ENCODE measurements at places on chromosomes 16 and 17.

- no peak for DNase-seq
Measured at GRCh38 chr17:56678249-56679114, 85.0 kb downstream of the NOG start.

- no peak for DNase-seq
Measured at GRCh38 chr17:70205401-70205800, 36.1 kb downstream of the KCNJ2 start.

- no peak for DNase-seq
Measured at GRCh38 chr16:67111951-67112444, 2.3 kb downstream of the PHAF1 start.

- DNase-seq = no peak
Measured at GRCh38 chr16:28526201-28527099, 12.3 kb downstream of the NUPR1 start.

- DNase-seq = no peak
Measured at GRCh38 chr17:80263253-80264204, 2.9 kb downstream of the RNF213 start.

DNA sequence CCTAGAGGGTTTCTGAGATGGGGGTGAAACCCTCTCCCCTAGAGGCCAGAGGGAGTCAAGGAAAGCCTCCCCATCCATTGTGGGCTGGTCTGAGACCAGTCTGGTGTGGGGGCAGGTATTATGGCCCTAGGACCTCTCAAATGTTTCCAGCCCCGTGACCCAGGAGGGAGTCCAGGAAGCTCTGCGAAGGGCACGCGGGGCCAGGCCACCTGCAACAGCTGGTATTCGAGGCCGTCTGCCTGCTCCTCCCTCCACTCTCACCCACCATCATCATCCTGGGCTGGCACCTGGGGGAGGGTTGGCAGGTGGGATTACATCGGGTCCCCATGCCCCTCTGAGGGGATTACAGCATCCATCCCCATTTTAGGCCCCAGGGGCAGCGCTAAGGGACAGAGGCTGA is 38.1 kb upstream of the DLX4 start:
- DNase-seq = no peak

- no peak for DNase-seq
Measured at GRCh38 chr17:57810721-57811637, 38.9 kb downstream of the MRPS23 start.

- no peak for DNase-seq
Measured at GRCh38 chr16:29962344-29962994, 590 bp downstream of the TMEM219 start.

DNA sequence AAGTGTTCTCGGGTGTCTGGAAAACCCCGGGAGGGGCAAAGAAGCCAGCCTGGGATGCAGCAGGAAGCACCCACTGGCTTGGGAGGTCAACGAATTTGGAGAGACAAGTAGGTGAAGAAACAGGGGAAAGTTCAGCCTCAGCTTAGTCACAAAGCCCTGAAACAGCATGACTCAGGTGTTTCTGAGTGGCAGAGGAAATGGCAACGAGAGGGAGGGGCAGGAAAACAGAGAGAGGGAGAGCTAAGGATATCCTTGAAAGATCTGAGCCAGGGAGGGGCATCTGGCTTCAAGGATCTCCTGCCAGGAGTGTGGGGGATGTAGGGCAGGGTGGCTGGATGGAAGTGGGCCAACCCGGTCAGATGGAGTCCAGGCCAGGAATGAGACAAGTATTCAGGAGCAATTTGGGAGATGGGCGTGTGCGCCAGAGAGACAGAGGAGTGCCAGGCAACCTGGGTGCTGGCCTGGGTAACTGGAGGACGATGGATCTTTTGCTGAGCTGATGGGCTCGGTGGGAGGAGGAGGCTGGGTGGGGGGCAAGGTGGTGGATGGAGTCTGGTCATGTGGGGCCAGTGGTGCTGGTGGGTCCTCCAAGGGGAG is 27.2 kb downstream of the ABCC3 start:
- DNase-seq = no peak

DNA sequence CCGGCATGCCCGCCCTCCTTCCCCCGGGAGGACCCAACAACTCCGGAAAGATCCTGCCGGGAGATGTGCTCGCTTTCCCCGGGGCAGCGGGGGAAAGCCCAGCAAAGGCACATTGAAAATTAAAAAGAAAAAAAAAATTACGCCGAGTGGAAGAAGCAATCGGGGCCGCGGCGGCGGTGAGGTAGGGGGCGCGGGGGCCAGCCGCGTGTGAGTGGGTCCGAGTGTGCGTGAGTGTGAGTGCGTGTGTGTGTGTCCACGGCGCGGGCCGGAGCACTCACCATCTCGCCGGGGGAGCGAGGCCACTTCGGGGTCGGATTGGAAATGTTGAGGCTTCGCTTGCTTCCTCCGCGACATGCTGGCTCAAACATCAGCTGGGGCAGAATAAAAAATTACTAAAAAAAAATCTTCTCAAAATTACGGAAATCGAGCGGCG is at the start of gene SALL1:
SALL1 (minus strand) TSS at position 383 of the 433 bp plus-strand sequence; CDS start at position 354, 29 bp downstream.
- no peak for DNase-seq

DNA sequence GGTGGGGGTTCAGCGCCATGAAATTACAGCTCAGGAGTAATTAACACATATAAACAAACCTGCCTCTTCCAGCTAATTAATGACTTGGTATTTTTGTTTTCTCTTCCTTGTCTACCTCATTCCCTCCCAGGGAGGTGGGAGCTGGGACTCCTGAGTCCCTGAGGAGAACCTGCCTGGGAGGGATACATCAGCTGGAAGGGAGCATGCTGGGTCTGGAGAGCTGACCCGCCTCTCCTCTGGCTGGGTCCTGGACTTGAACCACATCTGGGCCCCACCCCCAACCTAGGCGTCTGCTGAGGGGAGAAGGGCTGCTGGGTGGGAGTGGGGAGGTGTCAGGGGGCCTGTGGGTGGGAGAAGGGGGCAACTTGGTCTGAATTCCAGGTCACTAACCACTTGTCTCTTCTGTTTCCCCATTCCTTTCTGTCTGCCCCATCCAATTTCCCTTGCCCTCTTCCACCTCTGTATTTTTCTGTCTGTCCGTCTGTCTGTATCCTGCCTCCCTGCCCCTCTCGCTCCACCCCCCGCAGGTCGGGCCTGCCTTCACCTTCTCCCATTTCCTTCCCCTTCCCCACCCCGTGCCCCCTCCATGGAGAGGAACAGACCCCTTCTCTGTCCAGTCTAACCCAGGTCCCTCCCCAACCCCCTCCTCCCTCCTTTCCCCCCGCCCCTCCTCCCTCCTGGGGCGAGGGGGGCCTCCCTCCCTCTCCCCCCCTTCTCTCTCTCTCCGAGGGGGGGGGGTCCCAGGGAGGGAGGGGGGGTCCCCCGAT is at the start of gene NLGN2:
NLGN2 (plus strand) TSS at position 361 of the 767 bp plus-strand sequence. CDS start 411 bp downstream, outside the sequence.
- DNase-seq = no peak

- no peak for DNase-seq
Measured at GRCh38 chr16:65012357-65012756, 109.5 kb downstream of the CDH11 start.
